ENCODE measurements at places on chromosomes 3 and 15.

DNA sequence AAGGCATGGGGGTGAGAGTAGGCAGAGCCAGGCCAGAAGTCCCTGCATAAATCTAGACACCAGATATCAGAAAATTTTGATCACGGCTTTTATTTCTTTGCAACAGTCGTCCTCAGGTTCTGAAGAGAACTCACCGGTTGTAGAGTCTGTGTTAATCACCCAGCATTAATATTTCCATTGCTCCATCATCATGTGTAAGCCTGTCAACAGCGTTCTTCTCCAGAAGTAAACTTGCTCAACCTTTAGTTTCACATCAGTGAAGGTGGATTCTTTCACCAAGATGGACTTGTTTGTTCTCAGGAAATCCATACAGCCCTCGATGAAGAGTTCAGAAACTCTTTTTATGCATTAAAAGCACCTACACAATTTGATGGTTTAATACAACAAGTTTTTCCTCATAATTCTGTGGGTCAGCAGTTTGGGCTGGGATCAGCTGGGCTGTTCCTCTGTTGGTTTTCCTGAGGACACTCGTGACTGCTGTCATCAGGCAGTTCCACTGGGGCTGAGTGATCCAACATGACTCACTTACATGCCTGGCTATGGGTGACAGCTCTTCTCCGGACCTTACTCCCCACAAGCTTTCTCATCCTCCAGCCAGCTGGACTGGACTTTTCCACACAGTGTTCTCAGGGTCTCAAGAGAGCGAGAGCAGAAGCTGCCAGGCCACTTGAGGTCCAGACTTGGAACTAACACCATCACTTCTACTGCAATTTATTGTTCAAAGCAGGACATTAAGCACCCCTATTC, 303.4 kb downstream of the ZNF621 start:
- no peak for DNase-seq

- no peak for DNase-seq
These were observed 58.8 kb upstream of the NTRK3 start for GRCh38 chr15:88315221-88315878.

DNA sequence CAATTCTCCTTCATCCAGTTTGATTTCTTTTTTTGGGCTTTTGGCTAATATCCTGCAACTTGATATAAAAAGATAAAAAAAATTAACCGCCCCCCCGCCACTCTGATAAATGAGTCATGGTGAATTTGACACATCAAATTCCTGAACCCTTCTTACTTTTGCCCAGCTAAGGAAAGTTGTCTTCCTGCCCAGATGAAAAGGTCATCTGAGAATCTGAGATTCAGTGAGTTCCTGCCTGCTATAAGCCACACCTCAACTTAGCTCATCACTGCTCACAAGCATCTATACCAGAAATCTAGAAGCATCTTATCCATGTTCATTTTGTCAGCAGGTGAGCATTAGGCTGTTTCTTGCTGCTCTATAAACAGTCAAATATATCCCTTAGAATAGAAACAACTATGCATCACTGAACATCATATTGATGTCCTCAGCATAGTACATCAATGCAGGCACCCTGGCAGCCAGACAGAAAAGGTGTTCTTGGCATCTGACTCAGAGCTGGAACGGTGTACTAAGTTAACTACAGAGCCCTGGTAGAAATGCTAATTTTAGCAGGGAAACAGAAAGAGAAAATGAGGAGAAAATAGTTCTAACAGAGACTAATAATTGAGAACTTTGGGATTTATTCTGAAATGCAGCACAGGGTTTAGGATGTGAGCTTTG, 77.1 kb downstream of the SEMA6D start:
- DNase-seq, result no peak

DNA sequence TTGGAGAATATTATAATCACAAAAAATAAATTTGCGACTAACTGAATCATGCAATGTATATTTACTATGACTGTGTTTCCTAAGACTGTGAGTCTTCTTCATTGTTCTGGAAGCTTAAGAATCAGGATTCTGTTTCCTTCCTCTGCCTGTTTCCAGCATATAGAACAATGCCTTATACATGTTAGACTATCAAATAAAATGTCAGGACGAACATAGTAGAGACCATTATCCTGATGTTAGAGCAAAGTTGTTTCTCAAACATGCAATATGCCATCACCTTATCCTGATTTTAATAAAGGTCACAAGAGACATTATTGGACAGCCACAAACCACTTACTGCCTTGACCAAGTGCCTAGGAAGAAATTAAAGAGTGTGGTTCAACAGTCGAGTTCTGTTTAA, 457.4 kb upstream of the AGTR1 start:
- no peak for DNase-seq

DNA sequence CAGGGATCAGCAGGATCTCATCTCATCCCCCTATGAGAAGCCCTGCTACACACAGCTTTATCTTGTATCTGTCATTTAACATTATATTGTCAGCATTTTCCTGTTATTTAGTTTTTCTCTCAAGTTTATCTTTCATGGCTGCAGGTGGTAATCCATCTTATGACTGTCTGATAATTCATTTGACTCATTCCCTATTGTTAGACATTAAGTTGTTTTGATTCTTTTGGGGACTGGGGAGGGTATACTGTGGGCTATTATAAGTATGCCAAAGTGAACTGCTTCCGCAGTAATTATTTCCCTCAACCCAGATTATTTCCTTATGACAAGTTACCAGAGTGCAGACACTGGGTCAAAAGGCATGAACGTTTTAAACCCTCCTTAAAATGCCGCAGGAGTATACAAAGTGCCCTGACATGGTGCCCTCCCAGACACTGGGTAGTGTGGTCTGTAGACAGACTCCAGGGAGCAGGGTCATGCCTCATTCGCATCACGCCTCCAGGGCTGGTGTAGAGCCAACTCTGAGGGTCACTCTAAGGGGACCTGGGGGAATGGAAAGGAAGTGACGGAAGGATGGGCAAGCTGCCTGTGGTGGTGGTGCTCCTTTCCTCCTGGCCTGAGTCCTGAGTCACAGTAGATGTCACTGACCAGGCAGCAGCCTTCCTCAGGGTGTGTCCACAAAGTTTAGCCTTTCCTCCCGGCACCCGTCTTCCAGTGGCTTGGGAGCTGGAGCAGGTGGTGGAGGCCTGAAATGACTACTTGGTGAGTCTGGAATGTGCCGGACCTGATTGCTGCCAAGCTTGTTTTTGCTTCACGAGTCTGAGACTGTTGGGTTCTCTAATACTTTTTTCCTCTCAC, 11.6 kb downstream of the GPR160 start:
- no peak for DNase-seq

DNA sequence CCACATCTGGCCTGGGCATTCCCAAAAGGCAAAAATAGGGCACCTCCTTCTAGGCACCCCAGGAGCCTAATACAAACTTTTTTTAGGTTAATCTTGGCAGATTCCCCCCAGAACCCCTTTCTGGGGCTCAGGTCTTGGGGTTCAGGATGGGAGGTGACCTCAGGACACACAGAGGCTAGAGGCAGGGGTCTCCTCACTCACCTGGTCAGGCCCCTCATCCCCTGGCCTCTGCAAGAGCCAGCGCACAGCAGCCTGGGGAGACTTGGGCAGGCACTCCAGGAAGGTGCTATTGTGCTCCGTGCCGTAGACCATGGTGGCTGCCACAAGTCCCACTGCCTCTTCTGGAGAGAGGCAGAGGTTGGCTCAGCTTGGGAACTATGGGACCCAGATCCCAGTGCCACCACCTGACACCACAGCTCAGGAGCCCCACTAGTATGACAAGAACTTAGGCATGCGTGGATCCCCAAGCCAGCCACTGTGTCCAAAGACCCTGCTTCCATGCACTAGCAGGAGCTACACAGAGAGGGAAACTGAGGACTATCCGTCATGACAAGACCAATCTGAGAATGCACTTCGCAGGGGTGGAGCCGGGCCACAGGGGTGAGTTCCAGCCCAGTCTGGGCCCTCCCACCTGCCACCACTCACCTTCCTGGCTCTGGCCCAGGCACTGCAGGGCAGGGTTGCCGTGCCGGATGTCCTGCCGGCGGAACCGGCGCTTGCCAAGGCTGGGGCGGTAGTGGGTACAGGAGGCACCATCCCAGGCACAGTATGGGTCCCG, 7.4 kb downstream of the SEMA3G start:
- DNase-seq, result no peak

DNA sequence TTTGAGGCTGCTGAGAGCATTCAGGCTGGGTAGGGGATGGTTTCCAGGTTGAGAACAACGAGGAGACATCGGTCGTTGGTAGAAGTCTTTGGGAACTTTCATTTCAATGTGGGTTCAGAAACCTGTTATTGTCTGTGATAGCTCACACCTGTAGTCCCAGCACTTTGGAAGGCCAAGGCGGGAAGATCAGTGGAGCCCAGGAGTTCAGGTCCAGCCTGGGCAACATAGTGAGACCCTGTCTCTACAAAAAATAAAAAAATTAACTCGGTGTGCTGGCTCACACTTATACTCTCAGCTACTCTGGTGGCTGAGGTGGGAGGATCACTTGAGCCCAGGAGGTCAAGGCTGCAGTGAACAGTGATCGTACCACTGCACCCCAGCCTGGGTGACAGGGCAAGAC, 988 bp upstream of the RNF168 start:
- DNase-seq, result no peak

DNA sequence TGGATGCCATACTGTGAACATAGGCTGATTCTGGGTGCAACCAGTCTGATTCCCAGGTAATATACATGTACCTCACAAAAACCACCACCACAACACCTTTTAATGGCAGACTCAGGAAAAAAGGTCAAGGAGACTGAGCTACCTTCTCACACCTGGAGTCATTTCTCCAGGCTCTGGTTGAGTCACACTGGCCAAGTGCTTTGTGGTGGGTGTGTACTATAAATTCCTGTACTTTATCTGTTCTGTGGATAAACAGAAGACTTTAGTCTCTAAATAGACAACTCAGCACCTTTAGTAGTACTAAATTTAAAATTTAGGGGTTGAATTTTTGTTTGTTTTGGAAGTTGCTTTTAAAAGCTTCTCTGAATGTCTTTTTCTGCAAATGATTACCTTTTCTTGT, 46.7 kb downstream of the TOP2B start:
- no peak for DNase-seq

GRCh38 chr15:75112278-75112847, 89.0 kb downstream of the PPCDC start:
- no peak for DNase-seq

- DNase-seq, result no peak
These were observed 39.6 kb upstream of the CTNNB1 start for GRCh38 chr3:41159588-41160189.

GRCh38 chr3:195012571-195012970, 258.4 kb downstream of the XXYLT1 start:
- no peak for DNase-seq

- DNase-seq, result no peak
These were observed 109.4 kb upstream of the C15orf61 start for GRCh38 chr15:67411486-67411885.

GRCh38 chr15:31325595-31326155, 960 bp upstream of the KLF13 start:
- no peak for DNase-seq

DNA sequence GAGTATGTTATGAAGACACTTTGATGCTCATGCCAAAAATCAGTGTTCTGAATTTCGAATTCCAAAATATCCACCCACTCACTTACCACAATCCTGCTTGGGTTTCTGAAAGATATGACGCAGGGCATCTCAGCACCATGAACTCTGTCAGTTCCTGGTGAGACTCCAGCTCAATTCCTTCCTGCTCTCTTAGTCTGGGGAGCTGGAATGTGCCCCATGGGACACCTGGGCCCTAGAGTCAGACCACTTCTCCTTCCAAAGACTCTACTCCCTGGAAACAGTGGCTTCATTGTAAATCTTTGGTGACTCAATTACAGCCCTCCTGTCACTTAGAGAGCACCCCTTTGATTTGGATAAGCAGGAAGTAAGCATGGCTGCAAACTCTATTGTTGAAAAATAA, 50.5 kb downstream of the CD86 start:
- no peak for DNase-seq

- DNase-seq, result no peak
These were observed 10.6 kb downstream of the HEG1 start for GRCh38 chr3:125045194-125045593.

DNA sequence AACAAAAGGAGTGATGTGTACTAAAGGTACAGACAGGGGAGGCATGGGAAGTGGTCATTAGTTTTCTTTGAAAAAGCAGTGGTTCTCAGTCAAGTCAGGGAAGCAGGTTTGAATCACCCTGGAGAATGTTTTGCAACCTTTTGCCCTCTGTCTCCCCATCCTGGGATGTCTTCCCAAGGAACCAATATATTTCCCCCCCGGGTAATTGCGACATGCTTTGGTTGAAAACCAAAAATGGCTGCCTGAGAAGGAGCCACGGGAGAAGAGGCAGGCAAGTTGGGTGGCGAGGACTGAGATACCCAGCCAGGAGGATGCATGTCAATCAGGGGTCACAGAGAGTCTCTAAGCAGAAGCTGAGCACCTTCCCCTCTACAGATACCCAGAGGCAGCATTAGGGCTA, 20.2 kb upstream of the PPP1R2 start:
- no peak for DNase-seq

GRCh38 chr15:38496151-38496550, 42.2 kb downstream of the FAM98B start:
- no peak for DNase-seq

- DNase-seq, result no peak
These were observed 48.7 kb upstream of the NR2E3 start for GRCh38 chr15:71761649-71762048.

- DNase-seq, result no peak
These were observed 976 bp downstream of the ABHD17C start for GRCh38 chr15:80695911-80696661.
